Daoy (cell line): ENCODE measurements at places on chromosomes 5 and 9. TPM values are rescaled to one million over a fixed set of nuclear protein-coding genes. Genes with fewer than 3 reads are reported as not detected.
A peak's percentile ranks its signal among the peaks of the same experiment; 100 is the strongest.

- no peak for DNase-seq
Measured at GRCh38 chr9:86300701-86301100, 18.4 kb upstream of the ISCA1 start.

GRCh38 chr5:32499261-32499660 is 54.7 kb upstream of the ZFR start:
- DNase-seq = no peak

GRCh38 chr9:137367506-137368430 is 55.2 kb downstream of the EXD3 start:
- no peak for DNase-seq

- no peak for DNase-seq
Measured at GRCh38 chr5:16179936-16180788, 571 bp upstream of the MARCHF11 start.

DNA sequence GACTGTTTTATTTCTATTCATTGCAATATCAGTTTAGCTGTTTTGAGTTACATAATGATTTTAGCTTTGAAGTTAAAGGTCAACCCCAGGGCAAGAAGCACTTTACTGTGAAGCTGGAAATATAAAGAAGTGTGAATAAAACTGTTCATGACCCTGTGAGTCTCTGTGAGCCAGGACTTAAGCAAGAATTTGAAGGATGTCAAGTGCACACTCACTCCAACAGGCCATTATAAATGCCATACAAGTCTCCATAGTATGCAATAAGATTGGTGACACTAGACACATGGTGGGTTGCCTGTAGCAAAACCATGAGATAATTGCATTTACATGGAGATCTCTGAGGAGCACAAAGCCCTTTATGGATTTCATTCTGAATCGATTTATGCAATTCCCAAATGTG is 318.7 kb upstream of the ITGA1 start:
- DNase-seq = no peak

DNA sequence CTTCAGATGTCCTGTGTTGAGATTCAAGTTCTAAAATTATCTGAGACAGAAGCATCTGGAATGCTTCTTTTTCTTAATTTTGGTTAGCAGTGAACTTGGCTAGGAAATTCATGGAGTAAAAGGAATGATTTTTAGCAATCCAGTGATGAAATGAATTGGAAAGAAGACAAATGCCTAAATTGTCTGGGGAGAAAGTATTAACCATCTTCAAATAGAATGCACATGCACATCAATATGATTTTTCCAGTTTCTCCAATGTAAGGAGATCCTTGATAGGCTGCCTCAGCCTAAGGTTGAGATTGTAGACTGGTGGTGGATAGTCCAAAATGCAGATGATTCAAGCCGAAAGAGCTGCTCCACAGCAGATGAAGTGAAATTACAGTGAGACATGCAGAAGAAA is 106.7 kb downstream of the PCSK5 start:
- DNase-seq = no peak

DNA sequence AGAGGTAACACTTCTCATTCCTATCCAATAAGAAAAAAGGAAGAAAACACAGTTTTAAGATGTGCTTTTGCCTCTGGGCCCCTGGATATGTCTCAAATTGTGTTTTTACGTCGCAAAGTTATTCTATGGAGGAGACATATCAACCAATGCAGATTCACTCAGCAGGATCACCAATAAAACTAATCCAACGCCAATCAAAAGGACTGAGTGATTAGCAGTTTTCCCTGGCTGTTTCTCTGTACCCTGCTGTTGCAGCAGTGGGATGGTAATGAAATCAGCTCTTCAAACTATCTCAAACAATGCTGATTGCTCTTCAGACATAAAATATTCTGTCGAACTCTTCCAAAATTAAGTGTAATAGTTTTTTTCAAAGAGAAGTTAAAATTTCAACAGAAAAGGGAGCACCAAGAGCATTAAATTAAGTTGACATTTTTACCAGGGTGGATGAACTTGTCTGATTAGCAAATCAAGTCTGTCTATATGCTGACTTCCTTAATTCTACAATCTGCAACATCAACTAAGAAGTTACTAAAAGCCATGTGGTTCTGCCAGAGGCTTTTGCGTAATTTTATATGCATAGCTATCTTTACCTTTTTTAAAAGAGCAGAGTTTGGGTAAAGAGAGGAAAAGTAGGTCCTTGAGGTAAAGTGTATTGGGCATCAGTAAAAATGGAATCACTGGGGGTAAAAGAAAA is 9.7 kb upstream of the HK3 start:
- DNase-seq = no peak

GRCh38 chr9:113962396-113962795 is 86.3 kb downstream of the ZNF618 start:
- DNase-seq = no peak

DNA sequence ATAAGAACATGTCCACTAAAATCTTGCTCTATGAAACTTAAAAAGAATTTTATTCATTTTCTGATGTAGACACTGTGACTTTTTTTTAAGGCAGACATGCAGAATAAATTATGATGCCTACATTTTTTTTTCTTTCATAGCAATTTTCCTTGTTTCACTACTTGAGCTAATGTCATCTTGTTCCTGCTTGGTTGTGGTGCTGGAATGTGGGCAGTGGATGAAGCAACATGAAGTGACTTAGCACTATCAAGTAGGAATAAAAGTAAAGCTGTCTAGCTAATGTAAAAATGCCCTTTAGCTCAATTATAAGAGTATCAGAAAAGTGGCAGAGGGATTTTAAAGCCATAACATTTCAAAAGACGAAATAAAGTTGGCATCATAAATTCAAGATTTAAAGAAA is 191.0 kb downstream of the ADAMTS6 start:
- no peak for DNase-seq

DNA sequence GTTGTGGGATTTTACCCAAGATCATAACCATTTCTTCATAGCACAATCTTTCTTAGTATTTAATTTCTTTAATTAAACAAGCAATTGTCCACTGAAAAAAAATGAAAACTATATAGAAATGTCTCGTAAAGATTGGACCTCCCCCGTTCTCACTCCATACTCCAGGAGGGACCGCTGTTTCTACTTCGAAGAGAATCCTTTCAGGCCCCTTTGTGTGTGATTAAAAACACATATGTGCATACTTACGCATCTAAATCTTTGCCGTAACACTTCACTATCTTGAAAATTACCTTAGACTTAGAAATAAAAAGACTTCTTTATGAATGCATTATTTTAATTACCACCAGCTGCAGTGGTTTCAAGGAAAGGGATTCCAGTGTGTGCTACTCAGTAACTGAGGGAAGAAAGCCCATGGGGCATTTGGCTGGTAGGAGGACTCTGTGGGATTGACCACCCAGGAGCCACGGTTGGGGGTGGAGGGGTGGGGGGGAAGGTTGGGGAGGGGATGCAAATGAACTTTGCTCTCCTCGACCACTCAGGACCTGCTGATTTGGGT is 209.1 kb downstream of the FAM114A2 start:
- no peak for DNase-seq

- peak; percentile 7 for DNase-seq
Measured at GRCh38 chr5:31193591-31194467, at the start of gene CDH6. Gene CDH6, plus strand, starts transcription at chr5:31193686. Its CDS starts 73,788 bp downstream, at chr5:31267474.

DNA sequence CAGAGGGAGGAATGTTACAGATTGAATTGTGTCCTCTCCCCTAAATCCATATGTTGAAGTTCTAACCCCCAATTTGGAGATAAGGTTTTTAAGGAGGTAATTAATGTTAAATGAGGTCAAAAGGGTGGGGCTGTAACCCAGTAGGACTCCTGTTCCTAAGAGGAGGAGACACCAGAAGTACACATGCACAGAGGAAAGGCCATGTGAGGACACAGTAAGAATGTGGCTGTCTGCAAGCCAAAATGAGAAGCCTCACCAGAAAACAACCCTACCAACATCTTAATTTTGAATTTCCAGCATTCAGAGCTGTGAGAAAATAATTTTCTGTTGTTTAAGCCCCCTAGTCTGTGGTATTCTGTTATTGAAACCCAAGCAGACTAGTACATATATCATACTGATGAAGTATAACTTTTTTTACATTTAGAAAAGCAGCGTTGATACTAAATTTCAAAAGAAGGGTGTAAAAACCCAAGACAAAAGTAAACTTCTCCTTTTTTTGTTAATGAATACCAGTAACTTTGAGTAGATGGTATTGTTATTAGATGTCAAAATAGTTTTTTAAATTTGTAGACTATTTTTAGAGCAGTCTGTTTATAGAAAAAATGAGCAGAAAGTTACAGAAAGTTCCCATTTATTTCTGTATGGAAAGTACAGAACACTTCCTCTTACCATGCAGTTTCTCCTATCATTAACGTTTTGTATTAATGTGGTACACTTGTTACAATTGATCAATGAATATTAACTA is 25.1 kb downstream of the RNF180 start:
- DNase-seq = no peak

DNA sequence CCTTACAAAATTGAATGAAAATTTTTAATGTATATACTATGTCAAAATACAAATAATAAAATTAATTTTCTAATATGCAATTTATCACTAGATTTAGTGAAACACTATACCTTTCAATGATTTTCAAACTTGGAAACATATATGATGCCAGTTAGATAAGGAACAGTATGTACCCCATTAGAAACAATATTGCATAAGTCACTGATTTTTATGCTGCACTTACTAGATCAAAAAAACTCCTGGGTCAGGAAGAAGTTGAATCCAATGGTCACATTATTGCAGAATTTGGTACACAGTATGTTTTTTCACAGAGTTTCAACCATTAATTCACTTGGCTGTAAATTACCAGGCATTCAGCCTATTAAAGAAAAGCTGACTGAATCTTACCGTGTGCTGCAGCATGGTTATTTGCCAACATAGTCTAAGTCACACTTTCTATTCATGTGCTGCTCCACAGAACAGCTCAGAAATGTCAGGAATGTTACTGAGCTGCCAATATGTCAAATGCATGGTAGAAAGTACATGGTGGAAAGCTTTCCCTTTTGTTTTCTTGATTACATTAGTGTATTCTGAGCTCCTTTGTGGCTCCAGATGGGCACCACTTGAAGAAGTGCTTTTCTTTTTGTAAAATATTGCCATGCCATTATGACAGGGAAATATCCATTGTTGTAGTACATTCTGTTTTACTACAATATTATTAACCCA is 9.9 kb upstream of the PRR16 start:
- peak; percentile 51 for DNase-seq

GRCh38 chr5:14414656-14415023 is 167.0 kb upstream of the OTULINL start:
- DNase-seq = no peak

GRCh38 chr9:26770821-26771220 is 121.8 kb downstream of the CAAP1 start:
- no peak for DNase-seq

- no peak for DNase-seq
Measured at GRCh38 chr5:38376404-38376803, 118.0 kb downstream of the EGFLAM start.

DNA sequence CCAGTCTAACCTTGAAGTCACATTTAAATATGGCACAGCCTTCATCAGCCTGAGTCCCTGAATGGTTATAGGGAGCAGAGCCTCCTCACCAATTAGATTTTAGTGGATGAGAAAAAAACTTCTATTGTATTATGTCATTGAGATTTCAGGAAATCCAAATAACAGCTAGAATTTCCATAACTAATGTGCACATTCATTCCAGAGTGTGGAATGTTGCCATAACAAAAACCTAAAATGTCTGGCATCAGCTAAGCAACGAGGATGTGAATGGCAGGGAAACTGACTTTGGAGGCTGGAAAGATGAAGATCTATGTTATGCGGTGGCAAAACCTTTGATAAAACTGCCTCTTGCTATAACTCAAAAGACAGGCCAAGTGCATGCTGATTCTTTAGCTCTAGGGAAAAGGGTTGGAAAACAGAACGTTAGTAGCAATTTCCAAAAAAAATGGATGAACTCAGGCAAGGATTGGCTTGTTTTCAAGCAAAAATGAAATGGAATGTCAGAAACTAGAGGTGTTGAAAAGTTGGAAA is 91.3 kb upstream of the NFIB start:
- no peak for DNase-seq

- DNase-seq = no peak
Measured at GRCh38 chr9:87890837-87891236, 8.2 kb downstream of the SPATA31E1 start.

Gene PCDHGA10
- total RNA-seq = 0.06 and 0.30 TPM in 2 replicates

Gene UBQLN1
- 130 and 142 TPM in 2 replicates for total RNA-seq

Gene FBXO38
- total RNA-seq = 38.2 and 40.3 TPM in 2 replicates

Gene STKLD1
- 0.17 and 1.6 TPM in 2 replicates for total RNA-seq

Gene PCDHGB3
- 0.68 and 1.1 TPM in 2 replicates for total RNA-seq

Gene FOXD4L5
- total RNA-seq = not detected in 2 replicates

Gene TAF11L10
- not detected in 2 replicates for total RNA-seq

Gene WDR31
- total RNA-seq = 1.1 and 2.3 TPM in 2 replicates

Gene UCK1
- total RNA-seq = 36.5 and 37.7 TPM in 2 replicates
